Left colon (tissue), 2 donors: ENCODE measurements at places on chromosomes 3 and 15. TPM values are rescaled to one million over a fixed set of nuclear protein-coding genes. Genes with fewer than 3 reads are reported as not detected.

Gene RABL3
- total RNA-seq = 25.3 TPM

Gene CLEC3B
- total RNA-seq = 13.7 TPM

Gene NR2E3
- 0.67 TPM for total RNA-seq

Gene GCNT3
- total RNA-seq = 526 TPM

Gene GPD1L
- 93.1 TPM for total RNA-seq

Gene BFSP2
- not detected for total RNA-seq

Gene TGM4
- not detected for total RNA-seq

Gene GOLGA8R
- 1.6 TPM for total RNA-seq

Gene RHOV
- total RNA-seq = 8.9 TPM

Gene SCN5A
- 0.43 TPM for total RNA-seq

Gene PHC3
- 51.1 TPM for total RNA-seq

GRCh38 chr15:101029971-101030661 is 111.0 kb downstream of the LRRK1 start:
- DNase-seq = no peak

- no peak for DNase-seq
These were observed 160.0 kb upstream of the PRICKLE2 start for GRCh38 chr3:64385277-64385676.

DNA sequence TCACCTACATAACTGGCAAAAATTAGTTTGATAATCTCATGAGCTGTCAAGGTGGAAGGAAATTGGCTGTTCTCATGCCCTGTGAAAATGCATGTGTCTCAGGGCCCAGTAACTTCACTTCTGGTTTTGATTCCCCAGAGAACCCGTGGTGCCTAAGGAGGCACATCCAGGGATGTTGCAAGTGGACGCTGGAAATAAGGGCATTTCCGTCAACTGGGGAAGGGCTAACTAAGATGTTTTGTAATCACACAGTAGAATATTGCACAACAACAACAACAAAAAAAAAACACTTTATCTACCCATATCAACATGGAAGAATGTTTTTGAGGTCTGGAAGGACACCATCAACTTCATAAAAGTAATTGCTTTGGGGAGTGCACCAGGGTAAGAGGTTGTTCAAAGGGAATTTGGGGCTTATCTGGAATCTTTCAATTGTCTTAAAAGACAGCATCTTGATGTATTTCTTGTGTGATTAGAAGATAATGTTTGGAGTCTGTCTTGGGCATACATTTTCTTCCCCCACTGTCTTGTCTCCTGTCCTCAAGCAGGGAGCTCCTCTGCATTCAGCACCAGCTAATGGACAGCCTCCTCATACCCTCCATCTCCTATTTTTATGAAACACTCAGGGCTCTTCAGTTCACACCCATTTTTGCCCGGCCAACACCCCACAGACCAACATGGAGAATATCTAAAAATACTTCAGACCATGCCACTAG is 37.2 kb upstream of the PRR20G start:
- no peak for DNase-seq

GRCh38 chr3:60512506-60512905 is 738.7 kb downstream of the FHIT start:
- DNase-seq = no peak

DNA sequence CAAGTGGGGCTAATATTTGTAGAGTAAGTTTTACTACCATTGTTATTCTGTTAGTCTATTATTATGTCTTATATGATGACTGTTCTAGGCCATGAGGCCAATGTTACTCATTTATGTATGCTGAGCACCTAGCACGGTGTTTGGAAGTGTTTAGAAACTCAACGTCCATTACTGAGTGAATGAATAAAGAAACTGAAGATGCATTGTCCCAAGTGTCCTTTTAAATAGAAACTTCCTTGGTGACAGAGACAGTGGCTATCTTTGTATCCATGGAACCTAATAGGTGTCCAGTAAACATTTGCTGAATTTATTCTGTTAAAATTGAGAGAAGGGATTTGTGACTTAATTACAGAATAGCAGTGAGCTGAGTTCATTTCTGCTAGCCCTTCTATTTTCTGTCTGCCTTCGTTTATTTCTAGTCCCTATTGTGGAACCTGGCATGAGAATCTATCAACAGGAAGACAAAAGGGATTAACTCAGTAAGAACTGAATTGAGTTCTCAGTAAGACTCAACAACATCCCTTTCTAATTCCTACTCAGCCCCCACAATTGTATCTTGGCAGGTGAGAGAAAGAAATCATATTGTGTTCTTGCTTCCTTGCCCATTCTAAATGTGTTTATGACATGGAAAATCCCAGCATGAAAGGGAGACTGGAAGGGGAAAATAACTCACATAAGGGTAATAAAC is 246.6 kb upstream of the LRRC3B start:
- DNase-seq = no peak

- no peak for DNase-seq
These were observed 466.9 kb upstream of the MDFIC2 start for GRCh38 chr3:70779296-70779695.

DNA sequence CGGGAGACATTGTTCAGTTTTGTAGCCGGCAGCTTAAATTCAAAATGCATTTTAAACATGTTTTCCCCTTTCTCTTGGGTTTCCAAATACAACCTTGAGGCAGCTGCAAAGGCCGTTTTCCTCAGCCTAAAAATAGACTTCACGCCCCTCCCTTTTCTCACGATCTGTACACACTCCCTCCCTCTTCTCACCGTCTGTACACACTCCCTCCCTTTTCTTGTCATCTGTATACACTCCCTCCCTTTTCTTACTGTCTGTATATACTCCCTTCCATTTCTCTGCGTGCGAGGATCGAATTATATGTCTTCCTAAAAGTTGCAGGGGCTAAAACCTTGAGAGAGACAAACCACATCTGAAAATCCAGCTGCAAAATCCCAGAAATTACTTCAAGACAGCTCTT is 8.9 kb downstream of the MUC4 start:
- no peak for DNase-seq

DNA sequence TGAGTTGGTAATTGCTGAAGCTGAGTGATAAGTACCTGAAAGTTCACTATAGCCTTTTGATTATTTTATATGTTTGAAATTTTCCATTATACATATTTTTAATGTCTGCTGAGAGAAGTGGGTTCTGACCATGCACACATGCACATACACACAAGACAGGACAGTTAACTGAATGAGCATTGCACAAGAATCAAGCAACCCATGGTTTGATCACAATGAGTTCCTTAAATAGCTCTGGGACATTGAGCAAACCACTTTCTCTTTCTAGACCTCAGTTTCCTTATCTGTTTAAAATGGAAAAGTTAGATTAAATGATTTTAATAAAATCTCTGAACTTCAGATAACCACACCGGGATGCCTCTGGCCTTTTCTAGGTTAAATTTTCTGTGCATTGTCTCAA is 26.7 kb downstream of the SNTN start:
- no peak for DNase-seq

DNA sequence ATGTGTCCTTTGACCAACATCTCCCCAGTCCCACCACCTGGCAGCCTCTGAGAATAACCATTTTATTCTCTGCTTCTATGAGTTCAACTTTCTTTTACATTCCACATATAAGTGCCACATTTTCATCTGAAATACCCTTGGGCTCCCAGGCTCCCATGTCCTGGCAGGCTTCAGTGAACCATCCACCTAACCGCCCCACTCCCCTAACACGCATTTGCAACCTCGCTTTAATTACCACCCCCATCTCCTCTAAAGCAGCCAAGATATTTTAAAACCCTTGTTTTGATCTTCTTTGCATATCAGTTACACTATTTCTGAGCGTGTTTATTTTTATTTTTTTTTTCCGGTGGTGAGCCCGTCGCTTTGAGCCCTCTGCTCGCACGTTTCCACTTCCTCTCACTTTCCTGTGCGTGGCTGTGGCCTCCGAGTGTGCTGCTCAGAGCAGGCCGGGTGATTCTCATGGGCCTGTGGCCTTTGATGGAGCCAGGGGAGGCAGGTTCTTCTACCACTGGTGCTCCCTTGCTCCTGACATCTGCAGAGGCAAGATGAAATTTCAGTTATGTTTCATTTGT is 195.4 kb upstream of the LPP start:
- DNase-seq = no peak

DNA sequence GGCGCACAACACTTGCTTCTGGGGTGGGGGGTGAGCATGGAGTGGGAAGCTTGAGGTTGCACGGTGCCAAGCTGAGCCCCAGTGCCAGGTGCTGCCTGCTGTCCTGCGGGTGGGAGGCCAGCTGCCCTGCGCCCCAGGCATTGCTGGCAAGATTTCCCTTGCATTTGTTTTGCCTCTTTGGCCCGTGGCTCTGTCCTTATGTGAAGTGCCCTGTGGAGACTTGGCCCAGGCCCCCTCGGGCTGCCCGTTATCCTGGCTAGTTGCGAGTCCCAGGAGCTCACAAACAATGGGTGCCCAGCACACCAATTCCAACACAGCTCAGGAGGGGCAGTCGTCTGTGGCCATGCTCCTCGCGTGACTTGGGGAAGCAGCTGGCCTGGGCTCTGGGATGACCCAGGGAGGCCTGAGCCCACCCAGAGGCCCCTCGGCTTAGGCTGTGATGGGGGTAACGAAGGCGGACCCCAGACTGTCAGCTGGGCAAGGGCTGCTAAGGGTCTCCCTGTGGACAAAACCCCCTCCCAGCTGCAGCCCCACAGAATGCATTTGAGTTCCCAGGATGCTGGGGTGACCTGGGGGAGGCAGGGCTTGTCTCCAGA is 5.9 kb downstream of the C3orf22 start:
- no peak for DNase-seq

DNA sequence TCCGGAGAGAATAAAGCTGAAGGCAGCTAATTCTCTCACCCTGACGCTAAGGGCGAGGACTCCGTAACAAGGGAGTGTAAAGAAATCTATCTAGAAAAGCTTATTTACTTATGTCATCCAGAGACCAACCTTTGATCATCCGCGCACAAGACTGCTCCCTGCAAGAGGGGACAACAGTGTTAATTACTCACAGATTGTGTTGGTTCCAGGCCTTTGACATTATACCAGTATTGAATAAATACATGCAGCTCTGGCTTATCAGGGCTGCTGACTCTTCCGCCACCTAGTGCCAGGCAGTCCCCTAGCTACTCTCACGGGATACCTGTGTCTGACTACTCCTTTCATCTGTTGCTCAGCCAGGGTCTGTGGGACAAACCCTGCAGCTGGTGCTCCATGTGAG is 211.7 kb downstream of the DTWD1 start:
- DNase-seq = peak; percentile 61

DNA sequence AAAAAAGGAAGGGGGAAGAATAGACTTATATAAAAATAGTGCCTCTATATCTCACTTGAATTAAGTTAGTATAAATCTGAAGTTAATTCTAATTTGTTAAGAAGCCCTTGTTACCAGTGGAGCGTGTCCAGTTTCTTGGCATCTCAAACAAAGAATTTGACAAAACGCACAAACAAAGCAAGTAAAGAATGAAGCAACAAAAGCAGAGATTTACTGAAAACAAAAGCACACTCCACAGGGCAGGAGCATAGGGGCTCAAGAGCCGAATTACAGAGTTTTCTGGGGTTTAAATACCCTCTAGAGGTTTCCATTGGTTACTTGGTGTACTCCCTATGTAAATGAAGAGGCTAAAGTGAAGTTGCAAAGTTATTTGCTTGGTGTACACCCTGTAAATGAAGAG is 34.0 kb upstream of the GK5 start:
- no peak for DNase-seq

DNA sequence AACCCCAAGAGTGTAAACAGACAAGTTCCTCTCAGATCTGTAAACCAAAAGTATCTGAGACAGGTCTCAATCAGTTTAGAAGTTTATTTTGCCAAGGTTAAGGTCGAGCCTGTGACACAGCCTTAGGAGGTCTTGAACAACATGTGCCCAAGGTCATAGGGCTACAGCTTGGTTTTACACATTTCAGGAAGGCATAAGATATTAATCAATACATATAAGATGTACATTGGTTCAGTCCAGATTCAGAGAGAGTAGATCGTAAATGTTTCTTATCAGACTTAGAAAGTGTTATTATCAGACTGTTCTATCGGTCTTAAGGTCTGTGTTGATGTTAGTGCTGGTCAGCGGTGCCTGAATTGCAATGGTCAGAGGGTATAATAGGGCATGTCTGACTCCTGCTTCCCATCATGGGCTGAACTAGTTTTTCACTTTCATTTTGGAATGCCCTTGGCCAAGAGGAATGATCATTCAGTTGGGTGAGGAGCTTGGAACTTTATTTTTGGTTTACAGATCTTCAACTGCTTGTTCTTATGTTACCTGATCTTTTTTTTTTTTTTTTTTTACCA is 27.0 kb upstream of the MFGE8 start:
- DNase-seq = no peak

DNA sequence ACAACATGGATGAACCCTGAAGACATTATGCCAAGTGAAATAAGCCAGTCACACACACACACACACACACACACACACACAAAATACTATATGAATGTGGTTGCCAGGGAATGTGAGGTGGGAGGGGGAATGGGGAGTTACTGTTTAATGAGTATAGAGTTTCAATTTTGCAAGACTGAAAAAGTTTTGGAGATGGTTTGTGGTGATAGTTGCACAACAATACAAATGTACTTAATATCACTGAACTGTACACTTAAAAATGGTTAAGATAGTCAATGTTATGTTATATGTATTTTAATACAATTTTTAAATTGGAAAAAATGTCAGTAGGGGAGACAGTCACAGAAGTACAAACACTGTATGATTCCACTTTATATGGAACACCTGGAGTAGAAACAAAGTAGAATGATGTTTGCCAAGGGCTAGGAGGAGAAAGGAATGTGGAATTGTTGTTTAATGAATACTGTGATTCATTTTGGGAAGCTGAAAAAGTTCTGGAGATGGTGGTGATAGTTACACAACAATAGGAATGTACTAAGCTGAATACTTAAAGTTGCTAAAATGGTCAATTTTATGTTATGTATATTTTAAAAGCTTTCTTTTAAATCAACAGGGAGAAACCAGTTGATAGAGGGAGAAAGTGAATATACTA is 76.6 kb downstream of the RPL39L start:
- no peak for DNase-seq

- no peak for DNase-seq
These were observed 35.4 kb downstream of the PCOLCE2 start for GRCh38 chr3:142853270-142854168.

- no peak for DNase-seq
These were observed 85.3 kb upstream of the VEPH1 start for GRCh38 chr3:157588386-157589060.

DNA sequence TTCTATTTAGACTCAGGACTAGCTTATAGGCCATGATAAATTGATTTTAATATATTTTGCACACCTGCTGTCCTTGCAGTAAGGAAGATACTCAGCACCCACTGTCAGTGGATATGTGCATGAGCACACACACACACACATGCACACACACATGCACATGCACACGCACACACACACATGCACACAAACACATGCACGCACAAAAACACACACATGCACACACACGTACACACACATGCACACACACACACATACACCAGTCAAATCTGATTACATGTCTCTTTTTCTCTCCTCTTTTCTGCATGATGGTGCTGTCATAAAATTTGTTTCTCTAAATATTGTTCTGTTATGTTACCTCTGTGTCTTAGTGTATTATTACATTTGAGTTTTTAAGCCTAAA is 87.3 kb upstream of the OSTN start:
- no peak for DNase-seq

- no peak for DNase-seq
These were observed 98.9 kb upstream of the FRMD4B start for GRCh38 chr3:69484507-69485393.
